ENCODE measurements at places on chromosomes 16 and 17. TPM values are rescaled to one million over a fixed set of nuclear protein-coding genes. Genes with fewer than 3 reads are reported as not detected.

The EPOP gene
- 2.0 TPM for total RNA-seq

The PRRT2 gene
- 91.0 TPM for total RNA-seq

The C16orf92 gene
- not detected for total RNA-seq

The KCTD13 gene
- total RNA-seq: 18.4 TPM

The FOXF1 gene
- total RNA-seq: not detected

The MLX gene
- total RNA-seq: 62.5 TPM

The WSCD1 gene
- total RNA-seq: 35.6 TPM

The NXN gene
- 177 TPM for total RNA-seq

The KPNA2 gene
- 223 TPM for total RNA-seq

The GRIN2C gene
- total RNA-seq: 0.12 TPM

The NPIPB12 gene
- 75.0 TPM for total RNA-seq

The ATP1B2 gene
- total RNA-seq: 11.3 TPM

The HCRT gene
- total RNA-seq: not detected

The LIMD2 gene
- 311 TPM for total RNA-seq

The MYL4 gene
- 7.6 TPM for total RNA-seq

All from glutamatergic neuron (in vitro differentiated cells).